ENCODE measurements at places on chromosomes 7 and 10. TPM values are rescaled to one million over a fixed set of nuclear protein-coding genes. Genes with fewer than 3 reads are reported as not detected.

CTAGE6 gene
- total RNA-seq: 0.13 TPM

TEX47 gene
- total RNA-seq: not detected

WASHC2C gene
- total RNA-seq: 36.4 TPM

SMKR1 gene
- total RNA-seq: 1.3 TPM

FAM107B gene
- total RNA-seq: 18.8 TPM

FRA10AC1 gene
- total RNA-seq: 7.2 TPM

PAPOLB gene
- total RNA-seq: under 0.01 TPM

GPR85 gene
- 0.77 TPM for total RNA-seq

SPDYE9 gene
- not detected for total RNA-seq

TMEM236 gene
- under 0.01 TPM for total RNA-seq

COPS6 gene
- total RNA-seq: 77.6 TPM

- DNase-seq: no peak
Observed at GRCh38 chr7:142506601-142507000, 242.7 kb upstream of the PRSS1 start.

DNA sequence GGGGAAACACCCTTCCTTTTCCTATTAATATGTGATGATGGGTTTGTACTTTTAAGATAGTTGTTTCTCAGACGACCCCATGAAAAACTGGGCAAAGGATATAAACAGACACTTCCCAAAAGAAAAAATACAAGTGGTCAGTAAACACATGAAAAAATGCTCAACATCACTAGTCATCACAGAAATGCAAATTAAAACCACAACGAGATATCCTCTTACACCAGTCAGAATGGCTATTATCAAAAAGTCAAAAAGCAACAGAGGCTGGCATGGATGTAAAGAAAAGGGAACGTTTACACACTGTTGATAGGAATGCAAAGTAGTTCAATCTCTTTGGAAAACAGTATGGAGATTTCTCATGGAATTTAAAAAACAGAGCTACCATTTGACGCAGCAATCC lies 111.4 kb upstream of the ZEB1 start:
- no peak for DNase-seq

DNA sequence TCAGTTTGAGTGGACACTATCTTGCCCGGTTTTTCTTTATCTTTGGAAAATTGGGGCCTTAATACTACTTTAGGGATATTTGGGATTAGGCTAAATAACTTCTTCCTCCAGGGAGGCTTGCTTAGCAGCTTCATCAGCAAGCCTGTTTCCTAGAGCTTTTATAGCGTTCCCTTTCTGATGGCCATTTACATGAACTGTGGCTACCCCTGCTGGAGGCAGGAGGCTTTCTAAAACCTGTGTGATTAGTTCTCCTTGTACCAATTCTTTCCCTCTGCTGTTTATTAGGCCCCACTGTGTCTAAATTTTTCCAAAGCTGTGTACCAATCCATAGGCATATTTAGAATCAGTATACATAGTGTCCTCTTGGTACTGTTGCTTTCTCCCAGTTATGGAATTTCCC lies 61.7 kb upstream of the CNTNAP2 start:
- no peak for DNase-seq

DNA sequence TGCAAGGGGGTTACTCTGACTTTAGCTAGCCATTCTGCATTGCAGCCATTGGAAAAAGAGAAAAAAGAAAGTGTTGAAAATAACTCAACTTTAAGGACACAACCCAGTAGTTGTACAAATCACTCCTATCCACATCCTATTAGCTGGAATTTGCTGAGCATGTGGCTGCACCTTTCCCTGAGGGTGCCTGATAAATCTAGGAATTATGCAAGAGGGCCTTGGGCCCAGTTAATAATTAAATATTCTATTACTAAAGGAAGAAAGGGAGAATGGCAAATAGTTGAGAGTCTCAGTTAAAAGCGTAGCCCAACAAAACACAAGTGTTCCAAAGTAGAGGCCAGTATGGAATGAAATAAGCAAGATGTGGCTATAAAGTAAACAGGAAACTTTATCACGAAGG lies 200.9 kb upstream of the CNTNAP2 start:
- no peak for DNase-seq

DNA sequence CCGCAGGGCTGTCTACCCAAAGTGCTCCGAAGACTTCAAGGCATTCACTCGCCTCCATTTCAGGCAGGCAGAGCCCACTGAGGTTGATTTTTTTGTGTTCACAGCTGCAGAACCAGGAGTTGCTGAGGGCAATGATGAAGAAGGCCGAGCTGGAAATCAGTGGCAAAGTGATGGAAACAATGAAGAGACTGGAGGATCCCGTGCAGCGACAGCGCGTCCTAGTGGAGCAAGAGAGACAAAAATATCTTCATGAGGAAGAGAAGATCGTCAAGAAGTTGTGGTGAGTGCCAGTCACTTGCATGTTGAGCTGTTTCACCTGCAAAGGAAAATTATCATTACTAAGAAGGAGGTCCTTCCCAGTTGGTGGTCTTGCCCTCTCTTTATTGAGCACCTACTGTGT lies 210.5 kb downstream of the ARHGAP21 start:
- peak; percentile 10 for DNase-seq

DNA sequence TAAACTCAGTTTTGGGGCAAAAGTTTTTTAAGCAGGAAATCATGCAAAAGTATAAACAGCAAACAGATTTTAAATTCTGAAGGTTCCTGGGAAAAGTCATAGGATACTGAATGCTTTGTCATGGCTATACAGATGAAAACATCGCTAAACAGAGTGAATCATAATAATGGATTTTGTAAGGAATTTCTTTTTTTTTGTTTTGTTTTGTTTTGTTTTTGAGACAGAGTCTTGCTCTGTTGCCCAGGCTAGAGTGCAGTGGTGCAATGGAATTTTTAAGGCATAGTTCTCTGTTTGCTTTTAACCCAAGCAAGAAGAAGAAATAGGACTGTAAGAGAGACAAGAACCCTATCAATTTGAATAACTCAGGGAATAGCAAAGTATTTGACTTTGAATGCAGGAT lies 285.3 kb downstream of the NRG3 start:
- DNase-seq: no peak

DNA sequence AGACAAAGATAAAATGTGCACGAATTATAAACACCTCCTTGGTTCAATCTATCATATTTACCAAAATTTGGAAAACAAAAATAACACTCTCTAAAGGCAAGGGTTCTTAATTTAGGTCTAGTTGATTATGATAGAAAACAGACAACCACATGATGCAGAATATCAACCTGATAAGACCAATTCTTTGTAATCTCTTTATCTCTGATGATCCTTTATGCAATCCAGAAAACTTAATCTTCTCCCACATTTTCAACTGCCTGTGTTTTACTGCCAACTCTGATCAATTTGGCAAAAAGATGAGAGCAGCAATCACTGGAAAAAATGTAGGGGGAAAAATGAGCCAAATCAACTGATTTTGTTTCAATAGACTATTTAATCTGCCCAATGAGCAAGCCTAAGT lies 148.5 kb downstream of the LRRN3 start:
- DNase-seq: no peak

DNA sequence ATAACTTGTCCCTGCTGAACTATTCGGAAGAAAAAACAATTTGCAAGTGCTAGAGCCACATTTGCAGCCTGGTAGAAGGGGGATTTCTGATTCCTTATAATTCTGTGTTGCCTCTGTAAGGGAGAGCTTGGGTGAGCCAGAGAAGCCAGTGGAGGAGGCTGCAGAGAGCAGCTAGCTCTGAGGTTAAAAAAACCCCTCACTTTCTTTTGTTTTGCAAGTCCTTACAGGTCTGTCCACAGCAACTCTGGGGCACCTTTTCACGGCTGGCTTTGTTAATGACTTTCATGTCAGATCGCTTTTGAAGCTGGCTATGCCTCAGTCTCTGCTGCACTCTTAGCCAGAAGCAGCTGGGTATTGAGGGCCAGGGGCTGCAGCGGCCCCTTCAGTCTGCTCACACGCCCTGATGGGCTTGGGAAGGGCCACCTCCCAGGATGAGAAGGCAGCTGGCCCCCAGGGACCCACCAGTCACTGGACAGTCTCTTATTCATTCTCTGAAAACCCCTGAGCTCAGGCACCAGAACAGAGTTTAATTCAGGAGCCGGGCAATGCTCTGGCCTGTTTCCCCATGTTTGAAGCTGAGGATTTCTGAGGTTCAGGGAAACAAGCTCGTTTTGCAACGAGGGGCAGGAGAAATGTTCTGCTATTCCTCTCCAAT lies 30.9 kb downstream of the TRIM8 start:
- DNase-seq: peak; percentile 54

GRCh38 chr7:51114501-51114900 lies 202.1 kb downstream of the COBL start:
- no peak for DNase-seq

- no peak for DNase-seq
Observed at GRCh38 chr10:85047979-85048378, 719.6 kb downstream of the CCSER2 start.

DNA sequence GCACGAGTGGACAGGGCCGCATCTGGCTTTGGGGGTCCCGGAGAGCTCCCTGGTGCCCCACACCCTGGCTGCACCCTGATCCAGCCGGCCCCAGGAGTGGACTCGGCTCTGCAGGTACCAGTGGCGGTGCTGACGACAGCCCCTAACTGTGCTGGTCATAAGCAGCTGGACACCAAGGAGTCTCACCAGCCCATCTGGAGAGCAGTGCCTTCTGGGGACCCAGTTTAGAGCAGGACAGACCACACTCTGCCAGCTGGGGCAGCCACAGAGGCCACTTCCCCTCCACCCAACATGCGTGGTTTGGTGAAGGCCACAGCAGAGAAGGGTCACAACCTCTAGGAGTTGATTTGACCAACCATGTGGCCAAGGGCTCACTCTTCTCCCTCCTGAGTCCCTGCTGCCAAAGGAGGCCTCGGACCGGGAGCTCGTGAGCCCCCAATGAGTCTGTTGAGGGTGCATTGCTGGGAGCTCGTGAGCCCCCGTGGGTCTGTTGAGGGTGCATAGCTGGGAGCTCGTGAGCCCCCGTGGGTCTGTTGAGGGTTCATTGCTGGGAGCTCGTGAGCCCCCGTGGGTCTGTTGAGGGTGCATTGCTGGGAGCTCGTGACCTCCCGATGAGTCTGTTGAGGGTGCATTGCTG lies 16.0 kb upstream of the INPP5A start:
- no peak for DNase-seq

DNA sequence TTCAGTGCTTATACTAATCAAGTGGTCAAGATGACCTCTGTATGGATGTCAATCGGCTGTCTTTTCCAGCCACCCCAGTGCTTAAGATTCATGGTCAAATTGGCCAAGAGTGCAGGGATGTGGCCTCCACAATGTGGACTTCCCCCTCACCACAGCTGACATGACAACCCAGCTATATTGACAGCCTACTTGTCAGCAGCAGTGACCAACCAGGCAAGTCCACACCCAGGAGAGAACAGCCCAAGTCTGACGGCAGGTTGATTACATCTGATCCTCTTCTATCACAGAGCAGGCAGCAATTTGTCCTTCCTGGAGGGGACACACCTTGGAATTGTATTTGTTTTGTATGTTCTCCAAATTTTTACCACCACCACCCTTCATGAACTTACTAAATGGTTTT lies 8.2 kb upstream of the ERVW-1 start:
- no peak for DNase-seq

DNA sequence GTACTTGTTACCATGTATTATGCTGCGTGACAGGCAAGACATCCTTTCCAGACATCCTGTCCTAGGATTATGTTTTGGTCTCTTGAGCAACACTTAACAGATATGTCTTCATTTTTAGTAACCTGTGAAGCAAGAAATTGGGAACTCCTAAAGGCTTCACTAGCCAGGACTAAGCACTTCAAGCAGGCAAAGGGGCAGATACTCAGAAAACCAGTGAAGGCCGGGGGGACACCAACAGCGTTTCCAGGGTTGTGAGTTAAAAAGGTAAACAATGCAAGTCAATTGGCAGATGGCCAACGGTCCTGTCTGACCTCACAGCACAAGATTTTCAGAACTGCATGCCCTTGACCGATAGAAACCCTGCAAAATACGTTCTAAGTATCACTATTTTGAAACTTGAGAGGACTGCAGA lies 77.6 kb upstream of the SFMBT2 start:
- peak; percentile 7 for DNase-seq

GRCh38 chr7:15543256-15543655 lies 18.6 kb downstream of the AGMO start:
- no peak for DNase-seq

DNA sequence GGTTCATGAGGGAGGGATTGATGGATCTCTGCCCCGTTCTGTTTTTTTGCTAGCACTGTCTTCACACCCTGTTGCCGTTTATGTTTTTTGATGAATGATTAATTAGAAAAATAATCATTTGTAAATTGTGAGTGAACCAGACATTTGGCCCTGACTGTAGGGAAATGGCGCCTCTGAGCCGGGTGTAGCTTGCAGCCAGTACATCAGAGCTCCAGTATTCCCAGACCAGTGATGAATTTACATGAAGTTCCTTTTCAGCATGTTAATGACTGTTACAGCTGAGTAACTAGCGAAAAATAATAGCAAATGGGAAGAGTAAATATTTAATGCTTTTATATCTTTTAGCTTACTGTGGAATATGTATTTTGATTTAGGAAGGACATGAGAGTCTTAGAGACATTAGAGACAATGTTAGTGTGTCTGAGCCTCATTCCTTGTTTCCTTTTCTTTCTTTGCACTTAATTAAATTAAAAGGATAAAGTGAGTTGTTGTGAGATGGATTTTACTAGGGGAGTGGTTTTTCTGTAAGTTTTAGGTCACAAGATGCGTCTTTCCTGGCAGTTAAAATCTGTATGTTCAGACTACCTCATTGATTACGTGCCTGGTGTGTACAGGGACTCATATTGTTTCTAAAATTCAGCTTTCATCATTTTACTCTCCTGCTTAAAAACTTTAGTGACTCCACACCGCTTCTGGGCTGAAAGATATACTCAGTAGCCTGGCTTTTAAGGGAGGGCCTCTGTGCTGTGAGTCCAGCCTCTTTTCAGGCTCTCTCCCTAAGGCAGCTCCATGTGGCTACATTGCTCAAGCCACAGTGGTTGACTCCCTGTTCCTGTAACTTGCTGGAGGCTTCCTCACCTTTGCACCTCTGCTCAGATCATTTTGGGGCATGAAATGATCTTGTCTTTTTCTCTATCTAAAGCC lies 86.4 kb downstream of the AUTS2 start:
- DNase-seq: no peak

DNA sequence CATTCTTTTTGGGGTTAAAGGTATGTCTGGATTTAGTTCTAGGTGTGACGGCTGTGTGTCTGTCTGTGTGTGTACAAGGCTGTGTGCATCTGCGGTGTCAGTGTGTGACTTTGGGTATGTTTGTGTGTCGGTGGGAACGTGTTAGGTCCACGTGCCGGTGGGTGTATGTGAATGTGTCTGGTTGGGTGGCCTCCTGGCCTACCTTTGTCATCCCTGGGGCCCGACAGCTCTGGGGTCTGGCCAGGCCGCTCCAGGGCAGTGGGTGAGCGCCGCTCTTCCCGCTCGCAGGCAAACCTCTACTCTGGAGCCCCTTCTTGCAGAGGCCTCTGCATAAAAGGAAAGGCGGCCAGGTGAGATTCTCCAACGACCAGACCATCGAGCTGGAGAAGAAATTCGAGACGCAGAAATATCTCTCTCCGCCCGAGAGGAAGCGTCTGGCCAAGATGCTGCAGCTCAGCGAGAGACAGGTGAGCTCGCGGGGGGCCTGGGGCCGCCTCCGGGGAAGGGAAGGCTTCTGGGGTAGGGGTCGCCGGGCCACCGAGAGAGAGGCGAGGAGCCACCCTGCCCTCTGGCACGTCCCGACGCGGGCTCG lies 2.4 kb downstream of the HHEX start:
- no peak for DNase-seq

All from bronchial epithelial cell (primary cell).